SK-MEL-5 (cell line): ENCODE measurements at places on chromosomes 12 and 14. TPM values are rescaled to one million over a fixed set of nuclear protein-coding genes. Genes with fewer than 3 reads are reported as not detected.

DNA sequence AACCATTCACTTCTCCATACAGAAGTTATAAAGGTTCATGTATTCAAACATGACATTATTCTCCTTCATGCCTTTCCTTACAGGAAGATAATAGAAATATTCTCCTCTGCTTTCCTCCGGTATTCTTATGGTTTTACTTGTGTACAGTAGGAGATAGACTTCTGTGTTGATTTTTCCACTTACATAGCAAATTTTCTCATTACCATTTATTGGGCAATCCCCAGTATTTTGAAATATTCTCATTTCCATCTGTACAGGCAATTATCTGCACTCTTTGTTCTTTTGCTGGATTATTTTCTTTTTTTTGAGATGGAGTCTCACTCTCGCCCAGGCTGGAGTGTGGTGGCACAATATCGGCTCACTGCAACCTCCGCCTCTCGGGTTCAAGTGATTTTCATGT, 11.0 kb downstream of the PXMP2 start:
- no peak for DNase-seq

DNA sequence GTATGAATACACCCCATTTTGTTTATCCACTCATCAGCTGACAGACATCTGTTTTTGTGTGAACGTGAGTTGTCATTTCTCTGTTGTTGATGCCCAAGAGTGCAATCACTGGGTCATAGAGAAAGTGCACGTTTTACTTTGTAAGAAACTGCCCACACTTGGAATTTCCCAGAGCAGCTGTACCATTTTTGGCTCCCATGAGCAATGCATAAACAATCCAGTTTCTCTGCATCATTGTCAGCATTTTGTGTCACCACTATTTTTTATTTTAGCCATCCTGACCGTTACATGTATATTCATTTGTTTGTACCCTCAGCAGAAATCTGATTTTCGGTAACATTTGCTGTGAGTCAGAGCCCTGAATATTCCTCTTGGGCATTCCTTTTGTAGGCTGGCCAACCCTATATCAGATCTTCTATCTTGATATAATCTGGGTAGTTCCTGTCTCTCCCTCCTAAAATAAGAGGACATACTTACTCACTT, 62.7 kb downstream of the RBM19 start:
- no peak for DNase-seq

Gene MLXIP
- total RNA-seq, result 16.0 and 16.9 TPM in 2 replicates

DNA sequence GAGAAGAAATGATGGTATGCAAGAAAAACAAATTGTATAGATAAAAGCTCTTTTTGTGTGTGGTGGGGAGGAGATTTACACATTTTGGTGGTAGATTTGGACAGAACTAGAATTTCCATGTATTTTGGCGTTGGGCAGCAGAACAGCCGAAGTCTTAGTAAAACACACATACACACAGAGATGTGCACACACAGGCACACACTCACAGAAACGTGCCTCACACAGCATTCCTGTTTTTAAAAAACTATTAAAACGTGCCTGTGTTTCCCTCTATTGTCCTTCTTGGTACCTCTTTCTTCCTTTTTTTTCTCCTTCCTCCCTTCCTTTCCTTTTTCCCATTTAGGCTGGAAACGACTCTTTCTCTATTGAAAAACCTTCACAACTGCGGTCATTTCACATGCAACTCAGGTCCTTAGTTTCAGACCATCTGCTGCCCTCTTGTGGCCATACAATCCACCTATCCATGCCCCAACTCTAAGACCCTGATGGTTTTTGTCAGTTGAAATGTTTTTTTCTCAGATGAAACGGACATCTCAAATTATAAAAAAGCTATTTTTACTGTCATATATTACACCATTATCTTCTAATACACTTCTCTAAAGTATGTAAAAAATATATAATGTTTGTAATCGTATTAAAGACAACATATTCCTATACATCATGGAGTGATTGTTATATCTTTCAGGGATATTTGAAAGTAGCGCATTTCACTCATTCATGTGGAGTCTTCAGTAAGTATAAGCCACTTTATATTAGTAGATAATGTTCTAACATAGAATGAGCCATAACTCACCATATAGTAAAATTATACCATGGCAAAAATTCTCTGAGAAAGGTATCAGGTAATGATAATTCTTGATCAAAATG, 386.7 kb upstream of the NOVA1 start:
- peak; percentile 88 for DNase-seq
